Ascending aorta (tissue), 2 donors: ENCODE measurements at places on chromosomes 6 and 20. TPM values are rescaled to one million over a fixed set of nuclear protein-coding genes. Genes with fewer than 3 reads are reported as not detected.

GRCh38 chr20:38893056-38893564, 33.1 kb upstream of the FAM83D start:
- H3K27me3 ChIP-seq: no peaks in the 10 kb centered on the region
- no peaks in the 10 kb centered on the region for H3K36me3 ChIP-seq
- no peak overlapping the region for H3K4me3 ChIP-seq
- no peak for DNase-seq
- peaks cover 2% of the 10 kb centered on the region for H3K4me1 ChIP-seq

GRCh38 chr6:144736763-144737162, 451.6 kb downstream of the UTRN start:
- DNase-seq: no peak
- H3K27ac ChIP-seq: no peak overlapping the region
- H3K4me1 ChIP-seq: no peaks in the 10 kb centered on the region
- H3K4me3 ChIP-seq: no peak overlapping the region

DNA sequence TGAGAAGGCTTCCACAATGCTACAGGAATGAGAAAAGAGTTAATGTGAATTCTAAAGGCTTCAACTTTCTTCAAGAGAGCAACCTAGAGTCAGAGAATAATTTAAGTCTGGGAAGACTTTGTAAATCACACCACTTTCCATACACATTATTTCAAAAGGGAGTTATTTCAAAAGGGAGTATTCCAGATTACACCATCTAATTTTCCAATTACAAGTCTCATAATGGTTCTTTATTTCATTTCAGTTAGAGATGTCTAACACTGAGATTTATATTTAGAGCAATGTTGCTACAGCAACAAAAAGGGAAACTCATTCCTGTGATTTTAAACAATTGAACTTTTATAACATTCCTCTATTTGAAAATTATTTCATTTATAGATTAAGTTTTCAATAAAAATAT, 98.8 kb upstream of the DST start:
- H3K27me3 ChIP-seq: no peaks in the 10 kb centered on the region
- no peak for DNase-seq
- peaks cover 16% of the 10 kb centered on the region for H3K4me1 ChIP-seq
- no peaks in the 10 kb centered on the region for H3K36me3 ChIP-seq
- H3K4me3 ChIP-seq: peak overlapping the region; percentile 50
- peak overlapping the region; percentile 33 for H3K27ac ChIP-seq

DNA sequence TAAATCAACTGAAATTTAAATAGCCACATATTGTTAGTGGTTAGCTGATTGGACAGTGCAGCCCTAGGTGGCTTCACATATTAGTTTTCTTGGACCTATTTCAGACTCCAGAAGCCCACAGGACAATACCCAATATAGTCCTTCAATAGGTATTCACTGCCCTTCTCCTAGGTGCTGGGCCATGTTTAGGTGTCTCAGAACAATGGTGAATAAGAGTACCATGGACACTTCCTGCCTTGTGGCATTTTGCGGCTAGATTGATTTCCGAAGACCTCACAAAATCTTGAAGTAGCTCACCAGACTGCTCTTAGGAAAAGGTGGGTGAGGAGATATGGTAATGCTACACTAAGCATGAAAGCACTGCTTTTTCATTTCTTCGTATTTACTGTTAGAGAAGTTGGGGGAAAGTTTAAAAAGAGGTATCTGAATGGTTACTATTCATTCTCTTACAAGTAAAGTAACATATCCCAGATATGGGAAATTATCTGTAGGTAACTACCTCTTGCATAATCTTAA, 199.3 kb downstream of the GJA10 start:
- H3K4me1 ChIP-seq: peaks cover 4% of the 10 kb centered on the region
- no peaks in the 10 kb centered on the region for H3K27me3 ChIP-seq
- DNase-seq: no peak

GRCh38 chr6:119647309-119647708, 297.7 kb upstream of the MAN1A1 start:
- H3K4me1 ChIP-seq: no peaks in the 10 kb centered on the region
- no peak overlapping the region for H3K4me3 ChIP-seq
- no peak for DNase-seq
- H3K36me3 ChIP-seq: no peaks in the 10 kb centered on the region
- H3K27ac ChIP-seq: no peak overlapping the region

DNA sequence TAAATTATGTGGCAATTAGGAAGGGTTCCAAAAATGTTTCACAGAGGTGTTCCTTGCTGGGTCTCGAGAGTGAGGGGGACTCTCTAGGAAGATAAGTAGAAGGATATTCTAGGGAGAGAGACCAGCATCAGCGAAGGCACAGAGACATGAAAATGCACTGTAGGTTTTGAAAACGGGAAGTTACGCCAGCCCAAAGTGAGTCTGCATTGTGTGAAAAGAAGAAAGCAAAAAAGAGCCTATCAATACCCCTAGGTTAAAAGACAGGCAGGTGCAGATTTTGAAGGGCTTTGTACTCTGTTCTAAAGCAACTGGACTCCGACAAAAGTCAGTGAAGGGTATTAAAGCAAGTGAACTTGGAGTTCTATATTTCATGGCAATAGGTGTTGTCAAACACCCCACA, 25.7 kb upstream of the MRAP2 start:
- DNase-seq: no peak
- no peaks in the 10 kb centered on the region for H3K27me3 ChIP-seq
- H3K36me3 ChIP-seq: no peaks in the 10 kb centered on the region
- H3K4me3 ChIP-seq: no peak overlapping the region
- H3K27ac ChIP-seq: no peak overlapping the region

GRCh38 chr6:25486550-25486949, 165.5 kb upstream of the SCGN start:
- H3K27ac ChIP-seq: no peak overlapping the region
- peaks cover 9% of the 10 kb centered on the region for H3K4me1 ChIP-seq
- peaks cover 33% of the 10 kb centered on the region for H3K36me3 ChIP-seq
- H3K27me3 ChIP-seq: no peaks in the 10 kb centered on the region
- no peak for DNase-seq

MLN gene
- not detected for total RNA-seq

GRCh38 chr6:75481394-75481793, 12.2 kb downstream of the FILIP1 start:
- H3K27ac ChIP-seq: peak overlapping the region; percentile 79
- no peaks in the 10 kb centered on the region for H3K36me3 ChIP-seq
- no peak for DNase-seq
- no peak overlapping the region for H3K4me3 ChIP-seq
- peaks cover 3% of the 10 kb centered on the region for H3K4me1 ChIP-seq

- no peak overlapping the region for H3K4me3 ChIP-seq
- H3K4me1 ChIP-seq: no peaks in the 10 kb centered on the region
- DNase-seq: no peak
- H3K36me3 ChIP-seq: no peaks in the 10 kb centered on the region
- H3K27ac ChIP-seq: no peak overlapping the region
- H3K27me3 ChIP-seq: no peaks in the 10 kb centered on the region
Measured at GRCh38 chr20:15857173-15857784, 716.0 kb downstream of the KIF16B start.

DNA sequence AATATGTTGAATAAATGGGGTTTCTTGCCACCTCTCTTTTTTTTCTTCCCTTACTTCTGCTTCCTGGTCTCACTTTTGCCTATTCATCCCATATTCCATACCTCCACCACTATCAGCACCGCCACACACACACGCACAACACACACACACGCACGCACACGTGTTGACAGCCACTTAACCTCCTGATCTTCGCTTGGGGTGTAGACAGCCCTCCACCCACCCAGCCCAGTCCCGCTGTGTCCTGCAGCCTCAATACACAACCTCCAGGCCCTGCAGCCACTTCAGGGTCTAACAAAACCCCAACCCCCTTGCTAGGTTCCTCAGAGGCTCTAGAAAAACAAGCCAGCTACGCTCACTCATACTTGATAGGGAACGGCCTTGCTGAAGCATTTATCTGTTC, 72.3 kb downstream of the LINC00237 start:
- no peak overlapping the region for H3K4me3 ChIP-seq
- no peak overlapping the region for H3K27ac ChIP-seq
- DNase-seq: no peak
- H3K27me3 ChIP-seq: no peaks in the 10 kb centered on the region
- no peaks in the 10 kb centered on the region for H3K4me1 ChIP-seq

GRCh38 chr6:112979830-112980229, 632.7 kb downstream of the RFPL4B start:
- H3K4me1 ChIP-seq: no peaks in the 10 kb centered on the region
- DNase-seq: no peak
- no peak overlapping the region for H3K27ac ChIP-seq
- no peak overlapping the region for H3K4me3 ChIP-seq
- no peaks in the 10 kb centered on the region for H3K36me3 ChIP-seq
- no peaks in the 10 kb centered on the region for H3K27me3 ChIP-seq

GRCh38 chr6:141498977-141499376, 633.7 kb upstream of the GJE1 start:
- DNase-seq: no peak
- no peaks in the 10 kb centered on the region for H3K27me3 ChIP-seq
- no peaks in the 10 kb centered on the region for H3K4me1 ChIP-seq
- no peak overlapping the region for H3K4me3 ChIP-seq
- H3K27ac ChIP-seq: no peak overlapping the region

- no peaks in the 10 kb centered on the region for H3K4me1 ChIP-seq
- no peak overlapping the region for H3K4me3 ChIP-seq
- no peak for DNase-seq
- H3K27ac ChIP-seq: no peak overlapping the region
- no peaks in the 10 kb centered on the region for H3K36me3 ChIP-seq
Measured at GRCh38 chr6:97177905-97178304, 105.1 kb downstream of the MMS22L start.

- peaks cover 20% of the 10 kb centered on the region for H3K4me1 ChIP-seq
- no peak overlapping the region for H3K4me3 ChIP-seq
- H3K36me3 ChIP-seq: no peaks in the 10 kb centered on the region
- peak overlapping the region; percentile 70 for H3K27ac ChIP-seq
- no peak for DNase-seq
Measured at GRCh38 chr6:89482126-89482525, 49.2 kb downstream of the ANKRD6 start.

GRCh38 chr6:93819189-93819588, 399.8 kb upstream of the EPHA7 start:
- no peaks in the 10 kb centered on the region for H3K4me1 ChIP-seq
- no peaks in the 10 kb centered on the region for H3K36me3 ChIP-seq

DNA sequence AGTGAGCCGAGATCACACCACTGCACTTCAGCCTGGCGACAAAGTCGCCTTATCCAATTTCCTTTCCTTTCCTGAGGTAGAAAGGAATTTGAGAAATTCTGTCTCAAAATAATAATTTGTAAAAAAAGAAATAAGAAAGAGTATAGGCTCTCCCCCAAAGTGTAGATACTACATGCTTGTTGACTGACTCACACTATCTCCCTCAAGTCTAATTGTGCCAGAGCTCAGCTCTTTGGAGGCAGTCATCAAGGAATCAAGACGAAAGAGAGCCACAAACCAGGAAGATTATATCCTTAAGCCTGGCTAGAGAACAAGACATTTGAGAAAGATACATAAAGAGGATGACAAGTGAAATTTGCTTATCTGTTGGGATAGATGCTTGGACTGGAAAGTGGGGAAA, 3.7 kb upstream of the FKBPL start:
- no peaks in the 10 kb centered on the region for H3K36me3 ChIP-seq
- no peak overlapping the region for H3K4me3 ChIP-seq
- no peaks in the 10 kb centered on the region for H3K27me3 ChIP-seq

DNA sequence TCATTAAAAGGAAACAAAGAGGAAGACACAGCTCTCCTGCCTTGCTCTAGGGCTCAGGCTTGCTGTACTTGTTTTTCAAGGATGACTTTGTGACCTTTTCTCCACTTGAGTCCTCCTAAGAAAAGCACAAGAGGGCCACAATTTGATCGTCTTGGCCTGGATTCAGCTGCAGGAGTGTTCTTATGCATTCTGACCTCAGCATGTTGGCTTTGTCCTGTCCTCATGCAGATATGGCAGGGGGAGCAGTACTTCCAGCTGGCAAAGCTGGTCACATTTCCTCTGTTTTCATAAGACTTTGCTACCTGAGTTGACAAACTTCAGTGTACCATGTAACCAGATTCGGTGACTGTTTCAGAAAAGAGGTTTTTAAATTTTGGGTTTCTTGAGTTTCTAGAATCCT, 30.8 kb downstream of the KDM1B start:
- DNase-seq: no peak
- H3K4me3 ChIP-seq: no peak overlapping the region

REM1 gene
- total RNA-seq: 31.0 TPM

NR2E1 gene
- total RNA-seq: not detected

- no peak overlapping the region for H3K4me3 ChIP-seq
- H3K4me1 ChIP-seq: no peaks in the 10 kb centered on the region
- DNase-seq: no peak
- H3K36me3 ChIP-seq: no peaks in the 10 kb centered on the region
- no peaks in the 10 kb centered on the region for H3K27me3 ChIP-seq
- no peak overlapping the region for H3K27ac ChIP-seq
Measured at GRCh38 chr6:100370265-100370664, 94.5 kb downstream of the SIM1 start.

DNA sequence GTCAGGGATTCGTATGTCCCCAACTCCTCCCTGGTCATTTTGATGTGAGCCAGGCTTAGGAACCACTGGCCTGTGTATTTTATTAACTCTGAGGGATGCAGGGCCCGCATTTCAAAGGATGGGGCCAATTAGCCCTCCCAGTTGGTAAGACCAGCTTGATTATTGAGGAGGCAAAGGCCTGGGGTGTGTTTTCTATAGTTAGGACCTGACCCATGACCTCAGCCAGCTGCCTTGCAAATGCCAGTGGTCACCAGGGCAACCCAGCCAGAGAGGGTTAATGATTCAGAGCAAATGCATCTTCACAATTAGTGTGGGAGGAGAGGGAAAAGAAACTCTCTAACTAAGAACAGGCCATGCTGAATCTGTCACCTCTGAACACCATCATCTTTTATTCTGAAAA, 835.4 kb downstream of the MAFB start:
- H3K27ac ChIP-seq: no peak overlapping the region
- no peak overlapping the region for H3K4me3 ChIP-seq
- no peaks in the 10 kb centered on the region for H3K4me1 ChIP-seq
- no peaks in the 10 kb centered on the region for H3K27me3 ChIP-seq

GRCh38 chr6:100509101-100509500, 44.4 kb upstream of the SIM1 start:
- no peaks in the 10 kb centered on the region for H3K27me3 ChIP-seq
- H3K36me3 ChIP-seq: peaks cover 36% of the 10 kb centered on the region
- H3K4me1 ChIP-seq: no peaks in the 10 kb centered on the region

SLPI gene
- 223 TPM for total RNA-seq

- no peaks in the 10 kb centered on the region for H3K36me3 ChIP-seq
- peak overlapping the region; percentile 62 for H3K4me3 ChIP-seq
- no peaks in the 10 kb centered on the region for H3K27me3 ChIP-seq
- DNase-seq: no peak
- no peaks in the 10 kb centered on the region for H3K4me1 ChIP-seq
Measured at GRCh38 chr6:129709196-129709768, 695 bp downstream of the ARHGAP18 start.

DNA sequence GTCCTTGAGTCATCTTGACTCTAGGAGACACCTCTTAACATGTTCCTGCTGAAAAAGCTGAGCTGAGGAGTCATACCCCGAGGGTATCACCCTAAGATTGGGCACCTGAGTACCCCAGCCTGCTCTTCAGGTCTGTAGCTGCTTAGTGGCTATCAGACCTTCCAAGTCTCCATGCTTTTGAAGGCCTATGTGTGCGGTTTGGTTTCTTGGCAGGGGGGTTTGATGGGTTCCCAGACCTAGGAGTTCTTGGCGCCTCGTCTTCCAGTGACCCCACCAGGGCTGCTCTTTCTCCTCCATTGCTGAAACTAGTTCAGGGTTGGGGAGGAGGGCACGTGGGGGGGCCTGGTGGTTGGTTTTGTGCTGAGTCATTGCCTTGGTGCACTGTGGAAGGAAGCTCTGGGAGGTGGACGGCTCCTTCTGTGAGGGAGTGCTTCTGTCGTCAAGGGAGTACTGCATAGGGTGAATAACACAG, 20.1 kb downstream of the IGF2R start:
- H3K36me3 ChIP-seq: no peaks in the 10 kb centered on the region
- H3K4me1 ChIP-seq: peaks cover 18% of the 10 kb centered on the region
- no peaks in the 10 kb centered on the region for H3K27me3 ChIP-seq
- DNase-seq: no peak
